ENCODE measurements at places on chromosomes 4 and X.

DNA sequence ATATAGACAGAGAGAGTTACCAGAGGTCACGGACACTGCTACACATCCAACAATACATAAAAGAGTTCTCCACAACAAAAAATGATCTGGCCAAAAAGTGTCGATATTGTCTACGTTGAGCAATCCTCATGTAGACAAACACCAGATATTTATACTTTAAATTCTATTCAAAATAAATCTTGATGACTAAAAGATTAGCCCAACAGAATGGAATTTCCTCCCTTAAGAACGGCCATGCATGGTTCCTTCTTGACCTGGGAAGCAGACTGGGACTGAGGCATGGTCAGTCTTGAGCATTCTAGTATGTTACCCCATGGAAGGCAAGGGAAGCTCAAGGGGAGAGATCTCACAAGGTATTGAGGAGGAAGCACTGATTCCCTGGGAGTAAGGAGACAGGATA is 43.5 kb downstream of the LHFPL1 start:
- no peak for DNase-seq

- no peak for DNase-seq
Measured at GRCh38 chr4:2365054-2365912, 53.2 kb downstream of the ZFYVE28 start.

GRCh38 chrX:153491351-153491914 is 3.3 kb upstream of the BGN start:
- no peak for DNase-seq

GRCh38 chr4:183100827-183101226 is 1.8 kb downstream of the WWC2 start:
- DNase-seq = no peak

DNA sequence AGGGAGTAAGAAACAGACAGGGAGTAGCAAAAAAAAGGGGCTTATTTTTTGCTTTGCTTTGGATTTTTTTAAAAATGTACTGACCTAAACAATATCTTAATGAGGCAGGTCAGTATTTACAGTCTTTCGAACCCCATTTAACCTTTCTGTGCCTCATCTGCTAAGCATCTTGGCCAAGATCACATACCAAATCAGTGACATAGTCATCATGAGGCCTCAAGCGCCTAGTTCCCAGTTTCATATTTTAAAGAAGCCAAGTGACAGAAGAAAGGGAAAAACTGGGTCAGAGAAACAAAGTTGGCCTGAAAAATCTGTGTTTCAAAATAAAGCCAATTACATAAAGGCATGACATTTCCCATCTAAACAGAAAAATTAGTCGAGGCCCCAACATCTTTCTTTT is 94.6 kb upstream of the WDR44 start:
- DNase-seq = no peak

- no peak for DNase-seq
Measured at GRCh38 chr4:174523025-174523693, 871 bp upstream of the HPGD start.

DNA sequence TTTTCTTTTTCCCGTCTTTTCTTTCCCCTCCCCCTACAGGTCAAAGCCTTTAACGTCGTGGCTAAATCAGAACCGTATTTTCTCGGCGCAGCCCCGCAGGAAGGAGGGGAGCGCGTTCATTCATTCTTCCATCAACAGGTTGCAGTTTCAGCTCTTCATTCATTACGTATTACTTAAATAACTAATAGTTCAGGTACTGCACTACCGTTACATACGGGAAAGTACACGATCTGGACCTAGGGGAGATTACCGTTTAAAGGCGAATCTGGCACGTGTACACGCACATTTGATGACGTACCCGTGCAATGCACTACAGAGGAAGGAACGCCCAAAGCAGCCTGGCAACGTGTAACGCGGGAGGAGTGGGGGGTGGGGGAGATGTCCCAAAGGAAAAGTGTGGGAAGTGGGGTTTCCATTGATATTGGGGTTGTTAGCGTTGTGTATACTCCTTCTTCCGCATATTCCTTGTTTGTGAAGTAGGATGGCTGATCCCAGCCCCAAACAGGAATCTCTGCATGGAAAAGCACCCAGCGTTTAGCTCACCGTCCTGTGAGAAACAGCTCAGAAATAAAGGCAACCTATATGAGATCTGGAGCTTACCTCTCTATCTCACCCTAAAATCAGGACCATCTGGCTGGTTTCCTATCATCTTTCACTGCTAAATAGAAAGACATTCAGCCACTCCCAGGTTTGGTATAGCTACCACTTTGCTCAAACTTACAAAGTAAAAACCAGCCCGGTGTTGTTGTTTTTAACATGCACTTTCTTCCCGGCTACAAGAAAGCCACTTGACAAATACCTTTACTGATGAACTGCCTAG is 585 bp upstream of the SEC24D start:
- peak; percentile 25 for DNase-seq

DNA sequence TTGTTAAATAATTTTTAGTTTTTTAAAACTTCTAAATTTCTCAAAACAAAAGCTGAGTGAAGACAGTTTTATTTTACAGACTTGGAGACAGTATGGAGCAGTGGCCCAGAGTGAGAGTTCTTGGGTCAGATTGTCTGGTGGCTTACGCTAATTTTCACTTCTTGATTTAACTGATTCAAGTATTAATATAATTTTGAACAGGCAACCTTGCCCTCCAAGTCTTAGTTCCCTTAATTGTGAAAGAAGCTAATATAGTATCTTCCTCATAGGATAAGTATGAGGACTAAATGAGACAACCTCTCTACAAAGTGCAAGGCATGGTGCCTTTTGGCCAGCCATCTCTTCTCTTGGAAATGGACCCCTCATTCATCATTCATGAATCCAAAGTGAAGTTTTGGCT is 25.4 kb downstream of the ATP7A start:
- no peak for DNase-seq

DNA sequence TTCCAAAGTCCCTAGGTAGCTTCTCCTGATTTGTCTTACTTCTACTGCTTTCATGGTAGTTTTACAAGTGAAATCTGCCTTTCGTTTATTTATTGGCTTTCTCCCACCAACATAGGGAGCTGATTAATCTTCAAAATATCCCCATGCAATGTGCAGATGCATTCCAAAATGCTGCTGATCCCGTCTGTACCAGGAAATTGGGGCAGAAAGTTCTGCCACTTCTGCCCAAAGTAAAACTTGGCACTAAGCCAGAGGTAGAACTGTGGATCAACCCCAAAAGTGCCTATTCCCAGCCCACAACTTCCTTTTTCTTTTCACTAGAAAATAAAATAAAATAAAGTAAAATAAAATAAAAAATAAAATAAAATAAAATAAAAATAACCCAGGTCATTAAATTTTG is 47.3 kb upstream of the PPARGC1A start:
- DNase-seq = no peak

- DNase-seq = no peak
Measured at GRCh38 chrX:121120690-121121605, 73.5 kb downstream of the GLUD2 start.

DNA sequence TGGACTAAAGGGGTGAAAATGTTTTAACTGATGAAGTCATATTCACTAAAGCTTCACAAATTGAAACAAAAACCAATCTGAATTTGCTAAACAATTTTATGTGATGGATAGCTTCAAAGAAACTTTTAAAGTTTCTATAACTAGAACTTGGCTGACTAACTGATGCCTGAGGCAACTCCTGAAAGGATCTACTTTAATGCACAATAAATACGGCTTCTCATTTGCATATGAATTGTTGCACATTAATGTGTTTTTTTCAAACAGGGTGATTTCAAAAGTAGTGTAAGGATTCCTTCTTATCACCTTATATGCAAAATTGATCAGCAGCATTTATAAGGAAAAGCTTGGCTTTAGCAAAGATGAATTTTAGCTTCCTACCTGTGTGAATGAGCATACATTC is 58.4 kb upstream of the ATOH1 start:
- no peak for DNase-seq

GRCh38 chrX:9147086-9147485 is 113.2 kb upstream of the FAM9B start:
- no peak for DNase-seq

DNA sequence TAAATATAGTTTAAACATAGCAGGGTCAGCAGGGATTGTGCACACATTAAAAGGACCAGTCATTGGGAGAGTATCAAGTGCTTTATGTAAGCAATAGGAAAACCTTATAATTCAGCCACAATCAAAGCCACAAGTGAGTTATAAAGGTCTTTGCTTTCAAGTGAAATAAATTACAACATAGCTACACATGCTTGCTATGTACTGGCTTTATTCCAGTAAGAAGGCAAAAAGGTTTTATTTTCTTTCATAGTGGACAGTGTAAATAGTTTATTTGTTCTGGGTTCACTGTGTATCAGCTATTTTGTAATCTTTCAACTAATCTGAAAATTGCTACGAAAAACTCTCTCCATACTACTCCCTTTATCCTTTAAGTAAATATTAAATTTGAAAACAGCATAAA is 691.4 kb downstream of the PCDH7 start:
- DNase-seq = no peak

DNA sequence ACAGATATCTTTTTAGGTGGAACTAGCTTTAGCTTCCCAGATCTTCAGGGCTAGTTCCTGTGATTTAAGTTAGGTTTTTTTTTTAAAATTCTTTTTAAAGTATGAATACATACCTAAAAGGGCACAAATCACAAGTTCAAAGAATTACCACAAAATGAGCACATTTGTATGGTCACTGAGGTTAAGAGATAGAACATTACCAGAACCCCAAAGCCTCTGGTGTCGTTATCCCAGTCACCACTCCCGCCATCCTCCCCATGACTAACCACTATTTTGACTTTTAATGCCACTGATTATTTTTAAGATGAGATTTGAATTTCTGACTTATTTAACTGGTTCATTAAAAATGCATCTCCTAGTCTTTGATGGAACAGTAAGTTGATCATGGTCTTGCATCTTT is 5.4 kb downstream of the PGK1 start:
- no peak for DNase-seq

DNA sequence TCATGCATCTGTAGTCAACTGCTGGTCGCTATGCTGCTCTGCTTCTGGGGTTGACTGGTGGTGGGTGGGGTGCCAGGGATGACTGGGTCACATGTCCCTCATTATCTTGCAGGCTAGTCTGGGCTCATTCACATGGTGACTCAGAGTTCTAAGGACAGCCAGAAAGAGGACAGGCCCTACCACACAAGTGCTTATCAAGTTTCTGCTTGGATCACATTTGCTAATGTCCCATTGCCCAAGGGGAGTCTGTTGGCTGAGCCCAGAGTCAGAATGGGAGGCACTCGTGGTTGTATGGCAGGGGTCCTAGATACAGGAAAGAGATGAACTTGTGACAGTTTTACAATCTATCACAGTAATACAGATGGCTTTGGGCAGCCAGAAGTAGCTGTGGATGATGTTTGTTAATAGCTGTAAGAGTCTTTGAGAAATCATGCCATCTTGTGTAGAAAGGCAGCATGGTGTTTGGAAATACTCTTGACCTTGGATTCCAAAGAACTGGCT is 221.3 kb downstream of the GPAT3 start:
- DNase-seq = no peak

GRCh38 chrX:119686087-119686691 is 6.8 kb downstream of the SEPTIN6 start:
- DNase-seq = no peak

- no peak for DNase-seq
Measured at GRCh38 chrX:153029875-153030274, 26.4 kb upstream of the PNMA3 start.

GRCh38 chr4:7403001-7403400 is 31.7 kb downstream of the PSAPL1 start:
- no peak for DNase-seq

- DNase-seq = no peak
Measured at GRCh38 chrX:48460606-48461005, 9.5 kb downstream of the SLC38A5 start.

DNA sequence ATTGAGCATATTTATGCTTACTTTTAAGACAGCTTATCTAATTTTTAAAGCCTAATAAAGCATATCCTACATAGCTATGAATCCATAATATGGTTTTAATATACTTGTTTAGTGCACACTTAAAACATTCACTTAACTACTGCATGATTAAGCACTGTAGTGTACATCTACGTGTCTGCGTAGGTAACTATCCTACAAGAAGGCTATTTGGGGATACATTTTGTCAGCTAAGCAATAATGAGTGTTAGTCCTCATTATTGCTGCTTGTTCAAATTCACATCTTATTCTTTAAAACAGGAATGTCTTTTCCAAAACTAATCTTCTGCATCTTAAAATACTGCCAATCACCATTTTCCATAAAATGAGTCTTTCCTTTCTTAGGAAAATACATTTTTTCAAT is 38.6 kb downstream of the GASK1B start:
- no peak for DNase-seq

- DNase-seq = no peak
Measured at GRCh38 chr4:37767546-37767945, 58.9 kb upstream of the PGM2 start.

All from activated CD8-positive, alpha-beta memory T cell treated with anti-CD3 and anti-CD28 coated beads for 48 hours (primary cell).